GM04504 (cell line): ENCODE measurements at places on chromosomes 2 and 18.

DNA sequence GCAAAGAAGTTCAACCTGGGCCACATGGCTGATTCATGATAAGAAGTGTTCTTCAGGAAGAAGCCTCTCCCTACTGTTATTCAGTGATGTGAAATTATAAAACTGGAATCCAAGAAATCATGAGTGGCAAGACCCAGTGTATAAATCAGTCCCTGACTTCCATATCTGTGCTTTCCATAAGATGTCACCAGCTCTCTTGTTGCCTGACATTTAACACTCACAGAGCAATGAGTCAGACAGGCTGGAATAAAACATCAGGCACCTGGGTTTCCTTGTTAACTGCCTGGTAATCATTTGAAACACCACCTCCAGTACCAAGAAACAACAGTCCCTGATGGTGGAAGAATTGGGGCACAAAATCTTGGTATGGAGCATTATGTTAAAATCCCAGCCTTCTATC, 76.1 kb downstream of the SCG2 start:
- DNase-seq = no peak

DNA sequence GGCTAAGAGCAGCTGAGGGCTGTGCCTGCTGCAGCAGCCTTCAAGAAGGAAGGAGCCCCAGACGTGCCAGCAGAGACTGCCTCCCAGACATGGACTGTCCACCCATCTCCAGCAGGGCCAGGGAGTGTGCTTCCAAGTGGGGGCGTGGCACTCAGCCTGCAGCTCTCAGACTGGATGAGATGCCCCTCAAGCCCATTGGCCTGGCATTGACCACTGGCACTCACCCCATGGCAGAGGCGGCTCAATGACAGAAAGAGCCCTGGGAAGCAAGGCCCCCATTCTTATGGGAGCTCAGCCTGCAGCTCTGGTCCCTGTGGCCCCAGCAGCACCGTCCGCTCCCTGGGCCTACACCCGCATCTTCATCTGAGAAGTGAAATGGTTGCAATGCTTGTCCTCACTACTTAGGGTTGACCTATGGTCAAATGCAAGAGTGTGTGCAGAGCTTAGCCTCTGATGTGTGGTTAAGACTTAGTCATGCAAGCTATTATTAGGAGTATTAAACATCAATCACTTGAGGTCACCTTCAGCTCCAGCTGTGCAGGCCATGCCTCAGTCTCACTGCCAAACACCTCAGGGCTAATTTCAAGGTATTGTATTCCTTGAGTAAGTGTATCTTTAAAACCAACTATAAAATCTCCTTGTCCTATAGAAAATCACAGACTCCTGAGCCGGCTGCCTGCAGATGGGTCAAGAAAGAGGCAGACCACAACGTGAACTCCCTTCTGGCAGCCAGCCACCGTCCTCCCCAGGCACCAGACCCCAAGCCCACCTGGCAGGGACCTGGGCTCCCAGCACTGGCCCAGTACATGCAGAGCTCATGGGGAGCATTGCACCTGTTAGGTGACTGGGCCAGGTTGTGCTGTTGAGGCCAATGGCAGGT, 194.8 kb downstream of the NDUFA10 start:
- no peak for DNase-seq

DNA sequence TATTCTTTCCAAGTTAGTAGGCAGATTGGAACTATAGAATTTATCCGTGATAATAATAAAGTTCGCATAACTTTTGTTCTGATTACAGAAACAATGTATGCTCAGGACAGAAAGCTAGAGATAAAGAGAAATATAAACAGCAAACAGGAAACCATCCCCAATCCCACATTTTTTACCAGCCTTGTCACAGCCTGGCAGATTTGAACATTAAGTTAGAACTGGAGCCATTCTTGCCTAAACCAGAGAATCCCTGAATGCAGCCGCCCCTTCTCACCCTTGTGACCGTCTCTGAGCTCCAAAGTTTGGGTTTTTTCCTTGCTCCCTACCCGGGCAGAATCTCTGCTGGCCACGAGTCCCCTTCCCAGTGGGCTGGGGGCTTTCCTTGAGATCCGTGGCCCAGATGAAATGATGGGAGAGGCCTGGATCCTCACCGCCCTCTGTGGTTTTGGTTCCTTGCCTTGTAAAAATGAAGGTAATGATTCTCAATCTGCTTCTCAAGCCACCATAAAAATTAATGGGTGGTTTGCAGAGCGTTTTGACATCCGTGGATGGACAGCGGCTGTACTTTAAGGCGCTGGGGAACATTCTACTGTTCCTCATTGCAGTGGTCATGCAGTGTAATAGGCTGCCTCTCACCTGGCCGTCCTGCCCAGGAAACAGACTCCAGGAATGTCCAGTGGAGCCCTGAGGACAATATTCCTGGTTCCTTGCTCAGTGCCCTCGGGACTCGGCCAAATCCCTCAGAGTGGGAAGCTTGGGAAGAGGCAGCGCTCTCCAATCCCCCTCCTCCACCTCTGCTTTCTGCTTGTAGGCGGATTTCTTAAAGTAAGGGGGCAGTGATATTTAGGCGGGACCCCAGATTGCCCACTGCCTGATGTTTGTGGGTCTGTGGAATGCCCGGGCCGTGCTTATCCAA, 1.6 kb downstream of the SH3BP4 start:
- DNase-seq = no peak

- DNase-seq = no peak
Measured at GRCh38 chr18:46283268-46283667, 179.1 kb downstream of the HAUS1 start.

- no peak for DNase-seq
Measured at GRCh38 chr18:78538669-78539440, 440.8 kb upstream of the SALL3 start.

- DNase-seq = no peak
Measured at GRCh38 chr2:149561309-149561926, 26.2 kb downstream of the MMADHC start.

- no peak for DNase-seq
Measured at GRCh38 chr2:86025229-86025820, 80.4 kb downstream of the POLR1A start.

DNA sequence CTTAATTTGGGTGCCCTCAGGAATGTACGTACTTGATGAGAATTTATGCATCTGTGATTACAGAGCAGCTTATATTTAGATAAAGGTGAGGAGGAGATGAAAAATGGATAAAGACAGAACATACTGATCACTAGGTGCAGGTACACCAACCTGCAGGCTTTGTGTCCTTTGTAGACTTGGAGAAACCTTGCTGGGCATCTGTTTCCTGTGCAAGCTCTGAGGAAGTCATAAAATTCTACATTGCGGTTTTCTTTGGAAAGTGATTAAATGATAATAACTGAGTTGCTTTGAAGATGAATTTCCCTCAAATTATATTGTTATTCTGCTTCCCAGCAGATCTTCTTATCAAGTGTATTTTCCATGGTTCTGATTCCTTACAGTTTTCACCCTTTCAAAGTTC, 7.7 kb downstream of the RAB27B start:
- no peak for DNase-seq
